AG04449 (cell line): ENCODE measurements at places on chromosomes 5 and 9.

DNA sequence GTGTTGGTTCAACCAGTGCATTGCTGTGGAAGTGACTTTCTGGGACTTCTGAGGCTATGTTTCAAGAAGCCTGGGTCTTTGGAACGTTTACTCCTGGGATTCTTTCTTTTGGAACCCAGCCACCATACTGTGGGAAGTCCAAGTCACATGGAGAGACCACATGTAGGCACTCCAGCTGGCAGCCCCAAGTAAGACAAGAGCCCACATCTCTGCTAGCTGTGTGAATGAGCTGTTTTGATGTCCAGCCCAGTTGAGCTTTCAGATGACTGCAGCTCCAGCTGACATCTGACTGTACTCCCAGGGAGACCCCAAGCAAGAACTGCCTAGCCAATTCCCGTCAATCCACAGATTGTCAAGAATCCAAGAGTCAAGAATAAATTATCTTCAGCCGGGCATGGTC, 60.1 kb upstream of the SPATA31D4 start:
- no peak for DNase-seq

- no peak for DNase-seq
These were observed 76.5 kb downstream of the COL5A1 start for GRCh38 chr9:134717924-134718645.

DNA sequence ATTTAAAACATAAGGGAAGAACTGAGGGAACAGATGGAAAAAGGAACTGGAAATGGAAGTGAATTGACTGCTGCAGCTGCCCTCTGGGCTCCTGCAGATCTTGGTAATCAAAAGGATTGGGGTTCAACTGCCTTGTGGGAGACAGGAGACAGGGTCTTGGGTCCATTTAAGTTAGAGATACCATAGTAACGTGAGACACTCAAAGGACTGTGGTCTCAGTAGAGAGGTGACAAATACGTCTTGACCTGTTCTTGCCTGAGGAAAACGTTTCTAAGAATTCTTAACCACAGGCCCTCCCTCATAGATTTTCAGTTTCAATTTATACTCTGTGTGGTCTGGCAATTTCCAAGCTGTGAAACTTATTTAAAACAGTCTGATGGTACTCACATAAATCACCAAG, 100.8 kb upstream of the DHFR start:
- DNase-seq, result no peak

GRCh38 chr9:13596383-13596970, 317.0 kb upstream of the MPDZ start:
- DNase-seq, result no peak

DNA sequence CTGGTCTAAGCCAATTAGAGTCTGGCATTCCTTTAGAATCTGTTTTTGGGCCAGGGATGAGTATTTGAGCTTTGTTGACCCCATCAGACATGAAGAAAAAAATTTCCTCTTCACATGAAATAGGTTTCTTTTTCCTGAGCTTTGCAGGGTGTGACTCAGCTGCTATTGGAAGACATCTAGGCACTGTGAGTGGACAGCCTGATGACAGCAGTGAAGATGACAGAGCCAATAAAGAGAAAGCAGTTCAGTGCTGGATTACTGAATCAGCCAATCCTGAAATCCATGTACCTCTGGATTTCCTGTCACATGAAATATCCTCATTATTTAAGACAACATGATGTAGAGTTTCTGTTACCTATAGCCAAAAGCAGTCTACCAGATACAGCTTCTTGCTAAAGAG, 51.3 kb upstream of the GRIA1 start:
- no peak for DNase-seq

- no peak for DNase-seq
These were observed 14.6 kb downstream of the RECK start for GRCh38 chr9:36051317-36051716.

DNA sequence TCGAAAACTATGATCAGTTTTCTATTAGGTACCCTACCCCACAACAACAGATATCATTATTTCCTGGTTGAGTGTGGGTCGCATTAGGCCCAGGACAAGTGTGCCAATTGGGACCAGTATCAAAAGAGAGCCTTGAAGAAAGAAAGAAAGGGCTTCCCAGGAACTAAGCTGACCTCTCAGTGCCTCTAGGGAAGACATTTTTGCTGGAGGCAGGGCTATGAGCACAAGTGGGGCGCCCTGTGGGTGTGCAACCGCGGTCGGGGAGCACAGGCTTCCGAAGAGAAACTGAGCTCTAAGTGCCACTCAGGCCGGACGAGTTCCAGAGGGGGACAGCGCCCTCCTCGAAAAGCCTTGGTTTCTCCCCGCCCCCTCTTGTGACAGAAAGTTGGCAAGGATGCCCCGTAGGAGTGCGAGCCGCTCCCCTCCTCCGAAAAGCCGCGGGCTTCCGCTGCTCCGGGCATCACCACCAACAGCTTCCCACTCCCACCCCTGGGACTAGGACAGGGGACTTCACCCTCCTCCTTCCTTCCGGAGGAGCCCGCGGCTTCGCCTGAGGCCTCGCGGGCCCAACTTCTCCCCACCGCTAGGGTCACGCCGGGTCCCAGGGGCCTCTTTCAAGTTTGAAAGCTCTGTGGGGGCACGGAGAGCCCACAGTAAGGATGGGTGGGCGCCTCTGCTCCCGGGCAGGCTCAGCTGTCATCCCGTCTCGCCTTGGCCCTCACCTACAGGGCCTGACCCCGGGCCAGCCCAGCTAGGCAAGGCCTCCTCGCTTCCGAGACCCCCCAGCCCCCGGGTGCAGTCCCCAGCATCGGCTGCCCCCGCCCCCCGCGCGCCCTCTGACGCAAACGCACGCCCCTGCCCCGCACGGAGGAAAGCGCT, 2.0 kb downstream of the NR2F1-AS1 start:
- DNase-seq, result no peak

- peak; percentile 31 for DNase-seq
These were observed 521.6 kb upstream of the ST8SIA4 start for GRCh38 chr5:101424530-101425175.

GRCh38 chr5:32074401-32074800, 99.7 kb downstream of the GOLPH3 start:
- DNase-seq, result no peak

GRCh38 chr5:177378884-177379883, 5.0 kb upstream of the SLC34A1 start:
- peak; percentile 85 for DNase-seq

DNA sequence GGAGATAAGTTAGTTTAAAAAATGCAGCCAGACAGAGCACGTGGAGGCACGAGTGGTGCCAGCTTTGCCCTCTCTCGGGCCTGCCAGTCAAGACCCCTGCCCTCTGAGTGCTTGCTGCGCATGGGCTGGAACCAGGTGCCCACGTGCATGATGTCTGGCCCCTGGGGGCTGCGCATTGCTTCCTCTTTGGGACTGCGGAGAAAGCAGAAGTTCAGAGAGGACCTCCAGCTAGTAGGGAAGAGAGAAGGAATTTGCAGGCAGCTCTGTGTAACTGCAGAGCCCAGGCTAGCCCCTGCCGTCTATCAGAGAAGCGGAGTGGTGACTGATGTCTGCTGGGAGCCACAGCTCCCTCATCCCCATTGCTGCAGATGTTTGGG, 9.7 kb upstream of the RNU6ATAC start:
- DNase-seq, result no peak

DNA sequence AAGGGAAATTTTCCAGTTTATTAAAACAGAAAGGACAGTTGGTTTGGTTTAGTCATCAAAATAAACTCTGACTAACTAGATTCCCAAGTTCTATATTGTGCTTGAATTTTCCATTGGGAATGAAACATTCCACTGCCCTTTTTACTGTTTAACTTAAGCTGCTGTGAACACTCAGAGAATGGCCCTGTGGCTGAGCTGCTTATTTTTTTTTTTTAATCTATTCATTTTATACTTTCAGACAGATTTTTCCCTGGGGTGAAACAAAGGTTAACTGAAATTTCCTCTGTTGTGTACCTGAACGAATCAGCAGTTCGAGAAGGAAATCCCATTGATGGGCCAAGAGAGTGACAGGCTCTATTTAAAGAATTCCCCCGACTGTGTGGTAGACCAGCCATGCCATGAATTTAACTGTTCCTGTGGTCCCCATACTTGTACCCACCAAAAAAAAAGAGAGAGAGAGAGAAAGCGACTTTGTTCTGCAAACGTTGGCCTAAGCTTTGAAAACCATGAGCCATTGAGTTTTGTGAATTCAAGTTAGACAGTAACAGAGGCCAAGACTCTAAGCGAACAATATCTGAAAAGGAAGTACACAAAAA, 138.7 kb upstream of the GRHPR start:
- peak; percentile 17 for DNase-seq

DNA sequence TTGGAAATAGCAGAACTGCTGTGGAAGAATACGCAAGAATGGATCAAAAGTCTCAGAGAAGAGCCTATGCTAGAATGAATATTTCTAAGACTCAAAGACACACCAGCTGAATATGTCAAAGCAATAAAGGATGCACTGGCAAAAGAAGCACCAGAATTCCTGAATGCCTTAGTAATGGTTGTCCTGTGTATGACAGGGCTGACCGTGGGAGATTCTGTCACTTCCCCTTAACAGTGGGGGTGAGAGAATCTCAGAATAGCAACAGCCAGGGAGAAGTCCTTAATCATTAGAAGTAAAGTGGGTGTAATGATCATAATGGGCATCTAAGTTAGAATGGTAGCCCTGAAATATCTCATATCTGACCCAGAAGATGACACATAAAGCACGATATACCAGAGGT, 14.6 kb upstream of the PRR16 start:
- DNase-seq, result no peak

GRCh38 chr5:176846335-176847140, 36.2 kb downstream of the UNC5A start:
- no peak for DNase-seq

DNA sequence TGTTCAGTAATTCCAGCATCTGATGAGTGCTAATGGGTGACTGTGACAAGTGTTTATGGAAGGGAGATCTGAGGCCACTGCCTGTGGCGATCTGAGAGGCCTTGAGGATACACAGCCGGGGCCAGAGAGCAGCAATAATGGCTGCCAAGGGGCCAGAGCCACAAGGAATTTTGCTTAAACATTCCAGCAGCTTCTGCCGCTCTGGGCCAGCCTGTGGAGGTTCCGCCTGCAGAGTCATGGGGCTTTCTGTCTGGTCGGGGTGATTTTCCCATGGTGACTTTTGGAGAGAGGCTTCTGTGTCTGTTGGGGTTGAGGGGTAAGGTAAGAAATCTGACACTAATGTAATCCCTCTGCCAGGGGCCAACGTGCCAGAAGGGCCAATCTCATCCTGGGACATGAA, 353.5 kb downstream of the ADAMTS6 start:
- DNase-seq, result no peak

DNA sequence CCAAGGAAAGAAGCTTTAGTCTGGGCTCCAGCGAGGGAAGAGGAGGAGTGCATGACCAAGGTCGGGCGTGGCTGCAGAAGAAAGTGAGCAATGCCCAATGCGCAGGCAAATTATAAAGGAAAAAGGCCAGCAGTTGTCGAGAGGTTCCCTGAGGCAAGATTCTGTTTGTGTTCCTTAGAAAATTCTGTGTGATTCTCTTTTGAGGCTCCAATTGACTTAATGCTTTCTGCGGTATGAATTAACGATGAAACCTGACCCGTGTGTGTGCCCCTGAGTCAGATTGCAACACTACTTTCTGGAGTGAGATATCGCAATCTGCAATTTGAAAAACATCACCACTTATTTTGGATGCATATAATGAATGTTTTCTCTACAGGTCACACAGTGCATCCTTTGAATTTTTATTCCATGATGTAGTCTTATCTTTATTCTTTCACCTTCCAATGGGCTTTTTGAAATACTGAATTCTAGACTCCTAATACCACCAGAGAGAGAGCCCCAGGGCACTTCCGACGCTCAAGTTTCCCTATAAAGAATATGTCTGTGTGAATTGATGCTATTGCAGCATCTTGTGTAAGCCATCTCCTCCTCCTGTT, 117.9 kb upstream of the IL6ST start:
- DNase-seq, result no peak

- no peak for DNase-seq
These were observed 152.2 kb downstream of the ARHGAP26 start for GRCh38 chr5:142922223-142922952.

GRCh38 chr5:135654761-135655467, 76.1 kb upstream of the CXCL14 start:
- no peak for DNase-seq

GRCh38 chr9:105881654-105882349, 187.5 kb downstream of the TMEM38B start:
- DNase-seq, result no peak

- DNase-seq, result no peak
These were observed 281.3 kb upstream of the CLINT1 start for GRCh38 chr5:158140120-158140731.

GRCh38 chr5:44365345-44365744, 23.9 kb downstream of the FGF10 start:
- DNase-seq, result peak; percentile 2

DNA sequence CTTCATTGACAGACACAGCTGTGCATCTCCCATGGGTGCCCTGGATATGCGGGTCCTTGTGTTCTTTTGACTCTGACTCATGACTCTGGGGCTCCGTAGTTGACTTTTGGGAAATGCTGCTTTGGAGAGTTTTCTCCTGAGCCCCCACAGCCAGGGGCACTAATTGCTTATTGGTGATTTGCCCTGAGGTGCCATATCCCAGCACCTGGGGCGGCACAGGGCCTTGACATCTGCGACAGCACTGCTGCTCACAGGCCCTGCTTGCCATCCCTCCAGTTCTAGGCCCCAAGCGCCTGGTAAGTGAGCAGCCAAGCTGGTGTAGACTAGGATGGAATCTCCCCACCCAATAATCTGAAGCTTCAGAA, 75.1 kb downstream of the AMBP start:
- no peak for DNase-seq

DNA sequence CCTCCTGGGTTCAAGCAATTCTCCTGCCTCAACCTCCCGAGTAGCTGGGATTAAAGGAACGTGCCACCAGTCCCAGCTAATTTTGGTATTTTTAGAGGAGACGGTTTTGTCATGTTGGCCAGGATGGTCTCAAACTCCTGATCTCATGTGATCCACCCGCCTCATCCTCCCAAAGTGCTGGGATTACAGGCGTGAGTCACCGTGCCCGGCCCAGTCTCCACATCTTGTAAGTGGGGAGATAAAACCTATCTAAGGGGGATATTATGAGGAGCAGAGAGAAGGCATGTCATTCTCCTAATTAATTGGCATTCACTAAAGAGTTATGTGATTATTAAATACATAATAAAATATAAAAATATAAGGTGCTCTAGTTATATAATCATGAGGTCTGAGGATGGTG, 94.1 kb upstream of the BOD1 start:
- DNase-seq, result no peak

DNA sequence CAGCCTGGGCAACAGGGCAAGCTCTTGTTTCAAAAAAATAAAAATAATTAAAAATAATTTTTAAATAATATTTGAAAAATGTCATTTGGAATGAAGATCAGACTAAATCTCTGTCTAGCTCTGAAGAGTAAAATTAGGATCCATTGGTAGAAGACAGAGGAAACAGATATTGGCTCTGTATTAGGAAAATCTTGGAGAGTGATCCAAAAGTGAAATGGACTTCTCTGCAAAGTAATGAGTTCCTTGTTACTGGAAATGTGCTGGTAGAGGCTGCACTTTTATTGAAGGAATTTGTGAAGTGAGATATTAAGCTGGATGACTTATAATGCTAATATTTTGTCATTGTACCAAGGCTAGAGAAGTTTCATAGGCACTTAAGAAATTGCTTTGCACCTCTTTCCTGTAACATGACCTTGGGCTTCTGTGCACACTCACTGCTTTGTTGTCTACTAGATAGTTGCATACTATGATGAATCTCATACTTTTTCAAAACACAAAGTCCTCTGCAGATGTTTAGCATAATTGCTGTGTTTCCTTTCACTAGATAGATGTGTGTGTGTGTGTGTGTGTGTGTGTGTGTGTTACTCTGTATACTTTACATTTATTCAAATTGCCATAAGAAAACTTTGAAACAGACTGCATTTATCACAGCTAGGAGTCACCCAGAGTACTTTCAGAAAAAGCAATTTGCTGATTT, 13.1 kb downstream of the THBS4 start:
- DNase-seq, result no peak
